ENCODE measurements at places on chromosomes 16 and 17. TPM values are rescaled to one million over a fixed set of nuclear protein-coding genes. Genes with fewer than 3 reads are reported as not detected.

DNA sequence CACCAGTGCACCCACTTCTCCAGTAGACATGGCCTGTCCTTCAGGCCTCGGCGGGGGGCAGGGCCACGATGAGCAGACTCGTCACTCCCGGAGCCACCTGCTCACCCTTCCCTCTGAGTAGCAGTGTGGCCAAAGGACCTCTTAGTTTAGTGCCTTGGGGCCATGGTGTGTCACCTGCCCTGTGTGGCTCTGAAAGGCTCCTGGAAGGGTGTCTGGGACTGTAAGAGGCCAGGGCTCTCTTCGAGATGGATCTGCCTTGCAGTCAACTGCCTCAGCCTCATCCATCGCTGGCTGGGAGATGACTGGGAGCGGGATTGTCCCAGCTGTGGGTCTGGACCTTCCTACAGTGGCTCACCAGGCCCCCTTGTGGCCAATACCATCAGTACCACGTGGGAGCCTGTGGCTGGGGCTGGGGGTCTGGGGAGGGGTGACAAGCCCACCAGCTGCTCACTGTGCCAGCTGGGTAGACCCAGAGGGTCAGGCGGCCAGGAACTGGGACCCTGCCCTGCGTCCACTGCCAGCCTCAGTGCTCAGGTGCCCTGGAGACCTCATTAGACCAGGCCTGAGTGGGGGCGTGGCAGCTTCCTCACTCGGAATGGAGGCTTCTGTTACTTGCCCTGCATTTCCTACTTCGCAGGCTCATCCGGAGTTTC, 133.4 kb downstream of the OR1D5 start:
- no peak overlapping the region for H3K27ac ChIP-seq
- H3K4me1 ChIP-seq: peaks cover 17% of the 10 kb centered on the region
- peaks cover 2% of the 10 kb centered on the region for H3K27me3 ChIP-seq
- no peak overlapping the region for H3K4me3 ChIP-seq
- no peak for DNase-seq
- peaks cover 20% of the 10 kb centered on the region for H3K36me3 ChIP-seq

DNA sequence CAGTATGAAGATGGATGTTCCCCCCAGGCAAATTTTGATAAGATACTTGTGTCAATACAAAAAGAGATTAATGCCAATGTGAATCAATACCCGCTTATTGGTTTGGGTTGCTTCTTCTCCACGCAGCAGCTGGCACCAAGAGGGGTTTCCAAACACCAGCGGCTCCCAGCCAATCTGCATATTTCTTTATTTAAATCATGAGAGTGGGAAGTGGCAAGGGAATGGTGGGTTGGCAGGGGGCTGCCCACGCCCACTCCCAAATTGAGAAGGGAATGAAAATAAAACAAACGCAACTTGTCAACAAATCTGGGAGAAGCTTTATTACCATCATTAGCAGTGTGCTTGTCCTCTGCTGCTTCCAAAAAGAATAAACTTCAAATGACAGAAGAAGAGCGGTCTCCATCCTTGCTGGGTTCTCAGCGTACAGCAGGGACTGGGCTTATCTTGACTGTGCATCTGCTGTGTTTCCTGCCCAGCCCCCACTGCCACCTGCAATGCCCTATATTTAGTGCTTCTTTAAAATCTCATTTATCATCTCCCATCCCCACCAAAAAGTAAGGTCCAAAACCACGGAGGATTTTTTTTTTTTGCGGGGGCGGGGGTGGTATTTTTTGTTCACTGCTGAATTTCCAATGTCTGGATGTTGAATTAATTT, 34.9 kb upstream of the C16orf78 start:
- no peaks in the 10 kb centered on the region for H3K4me1 ChIP-seq
- no peak overlapping the region for H3K27ac ChIP-seq
- H3K4me3 ChIP-seq: no peak overlapping the region

- H3K36me3 ChIP-seq: no peaks in the 10 kb centered on the region
- peak overlapping the region; percentile 80 for H3K4me3 ChIP-seq
- peak overlapping the region; percentile 99 for H3K27ac ChIP-seq
- DNase-seq: peak; percentile 92
- H3K27me3 ChIP-seq: peaks cover 5% of the 10 kb centered on the region
Observed at GRCh38 chr17:45371414-45372324, 54.8 kb upstream of the MAP3K14 start.

Gene PLA2G10
- not detected for total RNA-seq

- peak overlapping the region; percentile 61 for H3K4me3 ChIP-seq
- H3K27ac ChIP-seq: peak overlapping the region; percentile 83
Observed at GRCh38 chr16:50183316-50183715, 30.2 kb downstream of the TENT4B start.

Gene PYY
- total RNA-seq: not detected

DNA sequence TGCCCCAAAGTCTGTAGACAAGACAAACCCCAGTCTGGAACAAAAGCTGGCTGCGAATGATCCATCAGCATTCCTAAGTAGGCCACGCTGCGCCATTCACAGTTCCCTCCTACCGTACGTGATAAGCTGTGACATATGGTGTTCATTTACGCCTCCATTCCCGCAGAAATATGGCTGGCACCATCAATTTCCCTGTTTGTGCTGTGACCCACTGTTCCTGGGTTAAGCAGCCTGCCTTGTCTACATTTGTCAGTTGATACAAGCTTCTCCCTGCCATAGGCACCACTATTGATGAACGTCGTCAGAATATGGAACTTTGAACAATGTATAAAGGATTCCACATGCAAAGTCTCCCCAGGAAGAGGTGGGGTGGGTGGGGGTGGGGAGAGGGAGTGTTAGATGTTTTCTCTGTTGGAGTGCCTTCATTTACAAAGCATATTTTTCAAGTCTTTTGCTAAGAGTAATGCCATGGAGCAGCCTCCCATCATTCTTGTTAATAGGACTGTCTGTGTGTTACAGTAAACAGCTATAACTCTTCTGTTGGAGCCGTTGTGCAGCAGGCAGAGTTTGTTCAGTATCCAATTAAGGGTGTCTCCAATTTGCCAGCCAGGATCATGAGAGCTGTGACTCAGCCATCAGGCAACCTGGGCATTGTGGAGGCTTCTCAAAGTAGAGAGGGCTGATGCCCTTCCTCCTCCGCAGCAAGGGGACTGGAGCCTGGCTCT, 294.6 kb downstream of the TMEM114 start:
- H3K27me3 ChIP-seq: no peaks in the 10 kb centered on the region
- DNase-seq: no peak
- H3K27ac ChIP-seq: no peak overlapping the region
- H3K4me1 ChIP-seq: no peaks in the 10 kb centered on the region
- H3K36me3 ChIP-seq: no peaks in the 10 kb centered on the region

Gene HS3ST2
- not detected for total RNA-seq

- no peak for DNase-seq
- H3K4me3 ChIP-seq: no peak overlapping the region
- peaks cover 5% of the 10 kb centered on the region for H3K36me3 ChIP-seq
- peaks cover 24% of the 10 kb centered on the region for H3K4me1 ChIP-seq
- no peaks in the 10 kb centered on the region for H3K27me3 ChIP-seq
Observed at GRCh38 chr17:61362396-61362795, 37.2 kb upstream of the TBX2 start.

Gene ADORA2B
- total RNA-seq: 1.3 TPM

Gene CLEC18A
- total RNA-seq: not detected

Gene HEATR9
- not detected for total RNA-seq

- no peak for DNase-seq
- no peak overlapping the region for H3K4me3 ChIP-seq
- no peaks in the 10 kb centered on the region for H3K36me3 ChIP-seq
- H3K4me1 ChIP-seq: peaks cover 12% of the 10 kb centered on the region
Observed at GRCh38 chr17:19670908-19671307, 22.4 kb downstream of the ALDH3A2 start.

Gene TM4SF5
- not detected for total RNA-seq

Gene NPW
- 0.92 TPM for total RNA-seq

- no peak overlapping the region for H3K27ac ChIP-seq
- H3K4me1 ChIP-seq: peaks cover 69% of the 10 kb centered on the region
- H3K4me3 ChIP-seq: no peak overlapping the region
- no peaks in the 10 kb centered on the region for H3K27me3 ChIP-seq
Observed at GRCh38 chr16:22077700-22078313, 14.5 kb upstream of the VWA3A start.

- peaks cover 6% of the 10 kb centered on the region for H3K4me1 ChIP-seq
- no peak for DNase-seq
- H3K36me3 ChIP-seq: no peaks in the 10 kb centered on the region
- peaks cover 21% of the 10 kb centered on the region for H3K27me3 ChIP-seq
Observed at GRCh38 chr16:56708525-56709442, 21.1 kb upstream of the NUP93 start.

DNA sequence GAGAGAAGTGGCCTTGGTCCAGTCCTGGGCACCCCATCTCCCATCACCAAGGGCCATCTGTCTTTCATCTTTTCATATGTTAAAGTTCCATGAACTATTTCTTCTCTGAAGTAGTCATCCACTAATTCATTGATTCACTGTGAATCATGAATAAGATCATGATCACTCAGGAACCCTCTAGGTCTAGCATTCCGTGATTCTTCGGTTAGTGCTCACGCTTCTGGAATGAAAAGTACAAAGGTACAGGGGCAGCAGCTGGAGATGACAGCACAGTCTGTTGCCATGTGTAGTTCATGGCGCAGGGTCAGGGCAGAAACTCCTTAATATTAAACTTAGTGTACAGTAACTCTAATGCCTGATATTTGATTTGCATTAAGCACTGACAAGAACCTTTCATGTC, 127.1 kb downstream of the CDH13 start:
- peak; percentile 56 for DNase-seq
- H3K4me1 ChIP-seq: peaks cover 69% of the 10 kb centered on the region

DNA sequence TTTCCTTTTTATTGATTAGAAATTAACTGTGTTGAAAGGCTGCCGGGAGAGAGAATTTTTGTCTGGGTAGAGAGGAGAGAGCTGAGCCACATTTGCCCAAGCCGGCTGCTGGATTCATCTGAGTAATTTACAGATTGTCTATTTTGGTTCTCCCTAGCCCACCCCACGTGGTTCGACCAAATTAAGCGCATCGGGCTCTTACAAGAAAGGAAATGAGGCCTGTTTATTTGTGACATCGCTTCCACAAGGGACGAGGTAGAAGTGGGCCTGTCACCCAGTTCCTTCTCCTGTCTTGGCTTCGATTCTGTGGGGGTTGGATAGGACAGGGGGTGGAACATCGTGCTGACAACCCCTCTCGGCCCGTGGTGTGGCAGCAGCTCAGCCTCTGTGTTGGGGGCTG, 42.9 kb downstream of the SYT17 start:
- H3K27ac ChIP-seq: no peak overlapping the region
- H3K4me1 ChIP-seq: peaks cover 11% of the 10 kb centered on the region
- DNase-seq: no peak
- no peaks in the 10 kb centered on the region for H3K36me3 ChIP-seq
- H3K4me3 ChIP-seq: no peak overlapping the region
- peaks cover 6% of the 10 kb centered on the region for H3K27me3 ChIP-seq

DNA sequence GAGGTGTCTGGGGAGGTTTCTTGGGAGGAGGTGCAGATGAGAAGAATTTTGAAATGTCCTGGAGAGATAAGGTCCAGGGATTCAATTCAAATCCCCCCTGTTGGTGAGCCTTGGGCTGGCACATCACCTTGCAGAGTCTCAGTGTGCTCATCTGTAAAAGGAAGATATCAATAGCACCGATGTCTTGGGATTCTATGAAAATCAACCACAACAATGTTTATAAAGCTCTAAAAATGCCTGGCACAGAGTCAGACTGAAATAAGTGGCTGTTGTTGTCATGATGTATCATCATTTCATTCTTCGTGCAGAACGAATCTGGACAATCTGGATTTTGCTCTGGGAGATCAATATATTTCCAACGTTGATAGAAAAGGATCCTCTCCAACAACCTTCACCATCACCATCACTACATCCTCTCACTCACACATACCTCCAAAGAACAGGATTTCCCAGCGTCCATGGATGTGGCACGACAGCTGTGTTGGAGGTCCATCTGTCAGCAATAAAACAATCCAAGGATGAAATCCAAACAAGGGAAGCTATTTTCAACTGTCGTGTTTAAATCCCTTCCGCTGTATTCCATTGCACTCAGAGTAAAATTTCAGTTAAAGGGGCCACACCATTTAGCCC, 393.7 kb upstream of the DYNLRB2 start:
- no peaks in the 10 kb centered on the region for H3K36me3 ChIP-seq
- no peak overlapping the region for H3K27ac ChIP-seq
- H3K27me3 ChIP-seq: peaks cover 13% of the 10 kb centered on the region
- H3K4me1 ChIP-seq: peaks cover 41% of the 10 kb centered on the region
- 0 out of 2 replicates have a peak overlapping the region, but pooled peaks have one; percentile 6 for H3K4me3 ChIP-seq

GRCh38 chr17:7282752-7283321, 1.3 kb downstream of the SLC2A4 start:
- no peaks in the 10 kb centered on the region for H3K4me1 ChIP-seq
- H3K36me3 ChIP-seq: no peaks in the 10 kb centered on the region
- peaks cover 34% of the 10 kb centered on the region for H3K27me3 ChIP-seq
- H3K27ac ChIP-seq: no peak overlapping the region
- no peak for DNase-seq

DNA sequence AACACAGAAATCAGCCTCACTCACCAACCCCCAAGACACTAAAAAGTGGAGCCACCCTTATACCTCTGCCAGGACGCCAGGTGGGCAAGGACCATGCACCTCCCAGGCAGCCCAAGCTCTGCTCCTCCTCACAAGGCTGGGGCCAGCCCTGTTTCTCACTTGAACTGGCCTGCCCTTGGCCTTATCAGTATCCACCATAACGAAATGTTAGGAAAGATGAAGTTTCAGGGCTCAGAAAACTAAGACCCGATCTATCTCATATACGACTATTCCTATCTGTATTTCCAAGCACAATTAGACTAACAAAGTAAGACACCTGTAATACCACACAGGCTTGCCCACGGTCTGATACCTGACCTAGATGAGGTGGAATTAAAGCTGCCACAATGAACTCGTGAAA, 6.9 kb downstream of the FBXO31 start:
- H3K4me1 ChIP-seq: peaks cover 37% of the 10 kb centered on the region
- H3K27me3 ChIP-seq: no peaks in the 10 kb centered on the region
- H3K36me3 ChIP-seq: no peaks in the 10 kb centered on the region
- peak overlapping the region; percentile 79 for H3K27ac ChIP-seq

GRCh38 chr16:7714775-7715174, 382.1 kb downstream of the RBFOX1 start:
- no peaks in the 10 kb centered on the region for H3K4me1 ChIP-seq
- H3K36me3 ChIP-seq: no peaks in the 10 kb centered on the region
- no peak overlapping the region for H3K27ac ChIP-seq
- no peak overlapping the region for H3K4me3 ChIP-seq
- no peak for DNase-seq

GRCh38 chr17:46949291-46950174, 26.6 kb downstream of the GOSR2 start:
- peak; percentile 43 for DNase-seq
- peaks cover 20% of the 10 kb centered on the region for H3K27me3 ChIP-seq
- no peak overlapping the region for H3K27ac ChIP-seq

All from HFFc6 (cell line).